A549 treated with RU486 at 1 μM for 4 hours (cell line): ENCODE measurements at places on chromosomes 7 and 10. TPM values are rescaled to one million over a fixed set of nuclear protein-coding genes. Genes with fewer than 3 reads are reported as not detected.

NKX2-3 gene
- 0.07 to 0.09 TPM (median 0.08 TPM) in 4 of 5 replicates, not detected in the other for total RNA-seq

NYAP1 gene
- total RNA-seq = 0.64 to 1.6 TPM (median 1.2 TPM) in 5 replicates

GIMAP8 gene
- not detected in 5 replicates for total RNA-seq

UNC5B gene
- 0.48 to 0.83 TPM (median 0.76 TPM) in 5 replicates for total RNA-seq

SUN3 gene
- total RNA-seq = 0.20 TPM in 1 of 5 replicates, not detected in the others

CPN1 gene
- total RNA-seq = 0.18 to 0.43 TPM (median 0.39 TPM) in 5 replicates

CYP2C8 gene
- not detected in 5 replicates for total RNA-seq

LRRC18 gene
- not detected in 5 replicates for total RNA-seq

CALML3 gene
- not detected in 5 replicates for total RNA-seq

CNPY1 gene
- total RNA-seq = not detected in 5 replicates

HYAL4 gene
- total RNA-seq = not detected in 5 replicates

MICU1 gene
- 53.5 to 62.3 TPM (median 54.7 TPM) in 5 replicates for total RNA-seq

RBP4 gene
- 5.1 to 10.4 TPM (median 9.4 TPM) in 5 replicates for total RNA-seq

AHCYL2 gene
- 4.7 to 6.3 TPM (median 5.7 TPM) in 5 replicates for total RNA-seq

LGI1 gene
- not detected in 5 replicates for total RNA-seq

PRLHR gene
- not detected in 5 replicates for total RNA-seq

GLCCI1 gene
- 1.1 to 2.2 TPM (median 1.4 TPM) in 5 replicates for total RNA-seq

TET1 gene
- total RNA-seq = 0.21 to 0.56 TPM (median 0.52 TPM) in 5 replicates

CYP3A7 gene
- total RNA-seq = not detected in 5 replicates

CXCL12 gene
- total RNA-seq = 0.15 to 0.17 TPM in 2 of 5 replicates, not detected in the others

LRMDA gene
- total RNA-seq = 3.1 to 6.5 TPM (median 4.6 TPM) in 5 replicates

MUC3A gene
- 10.0 to 17.6 TPM (median 16.9 TPM) in 5 replicates for total RNA-seq

PKD2L1 gene
- 0.07 TPM in 1 of 5 replicates, not detected in the others for total RNA-seq

AGR2 gene
- 94.2 to 178 TPM (median 155 TPM) in 5 replicates for total RNA-seq

GNGT1 gene
- total RNA-seq = not detected in 5 replicates

INA gene
- total RNA-seq = 22.5 to 30.0 TPM (median 26.3 TPM) in 5 replicates

UNCX gene
- total RNA-seq = 0.06 to 0.09 TPM (median 0.08 TPM) in 4 of 5 replicates, not detected in the other

TUBB8 gene
- 0.18 TPM in 1 of 5 replicates, not detected in the others for total RNA-seq

CHCHD2 gene
- total RNA-seq = 553 to 739 TPM (median 700 TPM) in 5 replicates
